Stimulated activated CD8-positive, alpha-beta memory T cell treated with anti-CD3 and anti-CD28 coated beads, Interleukin-4, amount 100 ng/mL, for 4 hours (primary cell): ENCODE measurements at places on chromosomes 4 and X.

GRCh38 chr4:4412641-4413372 is 25.9 kb downstream of the NSG1 start:
- DNase-seq: no peak

DNA sequence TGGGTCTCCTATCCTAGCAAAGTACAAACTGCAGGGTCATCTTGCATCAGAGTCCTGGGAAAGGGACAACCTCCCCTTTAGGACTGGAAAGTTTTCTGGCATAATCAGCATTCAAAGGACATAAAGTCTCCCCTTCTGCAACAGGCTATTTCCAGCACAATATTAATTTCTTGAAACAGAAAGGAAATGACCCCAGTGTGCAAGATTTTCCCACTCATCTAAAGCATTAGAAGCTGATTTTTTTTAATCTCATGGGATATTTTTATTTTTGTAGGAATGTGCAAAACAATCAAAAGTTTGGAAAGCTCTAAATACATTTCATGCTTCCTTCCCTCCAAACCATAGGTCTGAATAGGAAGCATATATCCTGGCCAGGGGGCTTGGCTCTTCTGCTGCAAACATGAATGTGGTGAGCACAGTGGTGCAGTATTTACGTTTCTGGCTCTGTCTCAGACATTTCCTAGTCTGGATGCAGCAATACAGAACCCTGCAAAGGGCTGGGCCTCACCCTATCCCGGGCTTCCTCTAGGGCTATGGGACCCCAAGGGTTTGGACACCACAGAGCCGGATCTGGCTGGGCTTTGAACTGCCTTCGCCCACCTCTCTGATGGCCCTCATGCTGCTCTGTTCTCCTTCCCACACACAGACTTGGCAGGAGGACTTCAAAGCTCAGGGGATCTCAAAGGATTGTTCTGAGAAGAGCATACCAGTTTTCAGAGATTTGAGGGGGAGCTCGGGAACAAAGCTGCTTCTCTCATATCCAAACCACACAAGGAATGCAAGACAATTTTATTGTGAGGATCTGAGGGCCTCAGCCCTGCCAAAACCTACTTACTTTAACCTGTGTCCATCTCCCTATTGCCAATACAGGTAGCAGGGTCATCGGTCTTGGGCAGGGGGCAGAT is 64.9 kb downstream of the POLR2B start:
- no peak for DNase-seq

- no peak for DNase-seq
These were observed 52.3 kb upstream of the KLF3 start for GRCh38 chr4:38611676-38612075.

GRCh38 chr4:185846505-185847150 is 34.6 kb upstream of the SORBS2 start:
- DNase-seq: no peak

DNA sequence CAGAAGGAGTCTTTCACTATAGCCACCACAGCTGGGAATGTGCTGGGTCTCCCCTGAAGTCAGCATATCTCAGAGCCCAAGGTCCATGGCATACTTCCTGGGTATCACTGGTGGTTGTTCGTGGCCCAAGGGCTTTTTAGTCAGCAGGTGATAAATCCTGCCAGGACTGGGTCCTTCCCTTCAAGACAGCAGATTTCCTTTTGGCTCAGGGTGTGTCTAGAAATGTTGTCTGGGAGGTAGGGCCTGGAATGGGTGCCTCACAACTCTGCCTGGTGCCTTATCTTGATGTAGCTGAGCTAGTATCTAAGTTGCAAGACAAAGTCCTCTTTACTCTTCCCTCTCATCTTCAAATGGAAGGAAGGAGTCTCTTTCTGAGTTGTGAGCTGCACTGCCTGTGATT is 102.4 kb upstream of the TMLHE start:
- DNase-seq: no peak

DNA sequence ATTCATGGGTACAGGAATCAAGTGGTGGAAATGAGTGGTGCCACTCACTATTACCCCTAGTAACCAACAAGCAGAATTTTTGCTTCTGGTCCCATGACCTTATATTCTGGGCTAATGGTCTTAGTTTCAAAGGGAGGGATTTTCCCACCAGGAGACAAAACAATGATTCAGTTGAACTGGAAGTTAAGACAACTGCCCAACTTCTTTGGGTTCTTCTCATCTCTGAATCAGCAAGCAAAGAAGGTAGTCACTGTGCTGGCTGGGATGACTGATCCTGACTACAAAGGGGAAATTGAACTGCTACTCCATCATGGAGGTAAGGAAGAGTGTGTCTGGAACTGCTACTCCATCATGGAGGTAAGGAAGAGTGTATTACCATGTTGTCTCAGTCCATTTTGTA is 87.2 kb downstream of the IL13RA2 start:
- DNase-seq: no peak
